ENCODE measurements at places on chromosomes 2 and 18.

DNA sequence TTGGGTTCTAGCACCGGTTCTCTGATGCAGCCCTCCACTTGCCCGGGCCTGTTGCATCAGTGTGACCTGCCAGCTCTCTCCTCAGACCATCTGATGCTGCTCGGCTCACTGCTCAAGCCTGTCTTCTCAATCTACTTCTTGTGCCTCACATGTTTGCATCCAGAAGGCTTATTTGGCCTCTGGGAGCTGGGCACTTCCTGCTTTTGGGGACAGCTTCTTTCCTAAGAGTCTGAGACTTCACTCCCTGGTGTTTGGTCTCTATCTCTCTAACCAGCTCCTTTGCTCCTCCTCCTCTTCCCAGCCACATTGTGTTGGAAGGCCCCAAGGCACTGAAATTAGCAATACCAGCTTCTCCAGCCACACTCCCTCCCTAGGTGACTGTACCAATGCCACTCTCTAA is 212.8 kb downstream of the CDCA7 start:
- DNase-seq = no peak

GRCh38 chr2:215437614-215438013 is 1.7 kb upstream of the FN1 start:
- no peak for DNase-seq

DNA sequence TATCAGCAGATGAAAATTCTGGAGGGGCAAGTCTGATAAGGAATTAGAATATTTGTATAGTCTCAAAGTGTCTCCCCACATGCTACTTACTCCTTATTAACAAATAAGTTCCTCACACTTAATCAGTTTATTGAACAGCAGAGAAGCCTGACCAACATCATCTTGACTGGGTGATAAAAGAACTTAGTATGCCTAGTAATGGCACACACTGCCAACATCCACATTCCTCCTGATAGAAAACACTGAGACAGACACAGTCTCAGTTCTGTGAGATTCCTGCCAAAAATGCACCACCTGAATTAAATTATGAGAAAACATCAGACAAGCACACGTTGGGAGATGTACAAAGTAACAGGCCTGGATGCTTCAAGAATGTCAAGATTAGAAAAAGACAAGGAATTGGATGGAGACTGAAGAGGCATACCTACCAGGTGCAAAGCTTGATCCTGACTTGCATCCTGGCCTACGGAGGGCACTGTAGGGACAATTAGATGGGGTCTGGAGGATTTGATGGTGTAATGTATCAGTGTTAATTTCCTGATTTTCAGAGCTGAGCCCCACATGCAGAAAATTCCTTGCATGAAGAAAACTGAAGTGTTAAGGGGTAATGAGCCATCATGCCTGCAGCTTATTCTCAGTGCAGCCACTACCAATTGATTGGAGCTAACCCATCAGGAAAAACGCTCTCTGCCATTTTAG is 200.4 kb upstream of the SH3BP4 start:
- DNase-seq = no peak

GRCh38 chr18:46623541-46623940 is 33.5 kb downstream of the LOXHD1 start:
- no peak for DNase-seq

DNA sequence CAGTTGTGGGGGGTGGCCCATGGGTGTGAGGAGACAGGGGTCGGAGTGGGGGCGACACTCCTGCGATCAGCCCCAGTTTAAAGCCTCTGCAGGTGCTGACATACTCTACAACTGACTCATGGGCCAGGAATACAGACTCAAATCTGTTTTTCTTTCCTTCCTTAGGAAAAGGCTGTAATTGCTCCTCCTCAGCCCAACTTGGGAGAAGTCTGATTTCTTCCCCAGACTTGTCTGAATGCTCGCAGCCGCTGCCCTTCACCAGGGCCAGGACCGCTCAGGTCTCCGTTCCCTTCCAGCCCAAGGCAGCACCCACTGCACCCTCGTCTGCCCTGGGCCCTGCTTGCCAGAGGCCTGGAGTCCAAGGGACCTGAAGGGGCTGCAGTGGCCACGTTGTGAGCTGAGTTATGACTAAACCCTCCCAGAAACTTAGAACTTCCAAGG is 41.3 kb downstream of the RHOB start:
- DNase-seq = no peak

DNA sequence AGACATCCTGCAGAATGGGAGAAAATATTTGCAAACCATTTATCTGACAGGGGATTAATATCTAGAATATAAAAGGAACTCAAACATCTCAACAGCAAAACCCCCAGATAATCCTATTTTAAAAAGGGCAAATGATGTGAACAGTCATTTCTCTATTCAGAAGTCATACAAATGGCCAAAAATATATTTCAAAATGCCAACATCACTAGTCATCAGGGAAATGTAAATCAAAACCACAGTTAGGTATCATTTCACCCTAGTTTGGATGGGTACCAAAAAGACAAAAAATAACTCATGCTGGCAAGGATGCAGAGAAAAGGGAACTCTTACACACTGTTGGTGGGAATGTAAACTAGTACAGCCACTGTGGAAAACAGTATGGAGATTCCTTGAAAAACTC is 70.0 kb downstream of the TBR1 start:
- DNase-seq = no peak

GRCh38 chr2:79793006-79793405 is 280.2 kb downstream of the CTNNA2 start:
- no peak for DNase-seq

DNA sequence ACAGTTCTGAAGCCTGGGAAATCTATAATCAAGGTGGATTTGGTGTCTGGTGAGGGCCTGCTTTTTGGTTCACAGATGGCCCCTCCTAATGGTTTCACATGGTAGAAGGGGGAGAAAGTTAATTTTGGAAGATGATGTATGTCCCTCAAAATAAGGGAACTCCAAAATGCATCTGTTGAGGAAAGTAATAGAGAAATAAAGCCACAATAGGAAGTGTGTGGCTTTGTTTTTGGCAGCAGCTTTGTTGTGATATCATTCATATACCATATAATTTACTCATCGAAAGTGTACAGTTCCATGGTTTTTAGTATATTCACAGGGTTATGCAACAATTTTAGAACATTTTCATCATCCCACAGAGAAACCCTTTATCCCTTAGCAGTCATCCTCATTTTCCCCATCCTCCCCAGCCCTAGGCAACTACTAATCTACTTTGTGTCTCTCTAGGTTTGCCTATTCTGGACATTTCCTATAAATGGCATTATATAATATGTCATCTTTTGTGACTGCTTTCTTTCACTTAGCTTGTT is 274.0 kb upstream of the FAM98A start:
- no peak for DNase-seq

DNA sequence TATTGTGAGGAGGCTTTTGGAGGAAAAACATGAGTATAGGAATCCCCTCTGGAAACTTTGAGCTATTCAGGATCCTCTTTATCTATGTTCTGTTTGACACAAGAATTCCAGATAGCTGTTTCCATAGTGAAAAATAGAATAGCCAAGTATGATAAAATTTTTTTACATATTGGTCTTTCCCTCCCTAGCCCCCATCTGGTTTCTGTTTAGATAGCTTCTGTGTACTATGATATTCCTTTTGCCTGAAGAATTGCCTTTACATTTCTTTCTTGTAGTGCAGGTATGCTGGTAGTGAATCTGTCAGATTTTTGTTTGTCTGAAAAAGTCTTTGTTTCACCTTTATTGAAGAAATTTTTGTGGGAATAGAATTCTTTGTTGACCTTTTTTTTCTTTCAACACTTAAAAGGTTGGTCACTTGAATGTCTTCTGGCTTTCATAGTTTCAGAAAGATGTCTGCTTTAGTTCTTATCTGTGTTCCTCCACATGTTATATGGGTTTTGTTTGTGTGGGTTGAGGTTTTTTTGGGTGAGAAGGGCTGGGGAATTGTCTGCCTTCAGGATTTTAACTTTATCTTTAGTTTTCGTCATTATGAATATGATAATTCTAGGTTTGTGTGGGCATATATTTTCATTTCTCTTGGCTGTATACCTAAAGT is 29.9 kb upstream of the FBLN7 start:
- no peak for DNase-seq

All from NB4 (cell line).